Activated CD4-positive, alpha-beta T cell treated with anti-CD3 and anti-CD28 coated beads for 4 hours (primary cell): ENCODE measurements at places on chromosomes 2 and 18.

DNA sequence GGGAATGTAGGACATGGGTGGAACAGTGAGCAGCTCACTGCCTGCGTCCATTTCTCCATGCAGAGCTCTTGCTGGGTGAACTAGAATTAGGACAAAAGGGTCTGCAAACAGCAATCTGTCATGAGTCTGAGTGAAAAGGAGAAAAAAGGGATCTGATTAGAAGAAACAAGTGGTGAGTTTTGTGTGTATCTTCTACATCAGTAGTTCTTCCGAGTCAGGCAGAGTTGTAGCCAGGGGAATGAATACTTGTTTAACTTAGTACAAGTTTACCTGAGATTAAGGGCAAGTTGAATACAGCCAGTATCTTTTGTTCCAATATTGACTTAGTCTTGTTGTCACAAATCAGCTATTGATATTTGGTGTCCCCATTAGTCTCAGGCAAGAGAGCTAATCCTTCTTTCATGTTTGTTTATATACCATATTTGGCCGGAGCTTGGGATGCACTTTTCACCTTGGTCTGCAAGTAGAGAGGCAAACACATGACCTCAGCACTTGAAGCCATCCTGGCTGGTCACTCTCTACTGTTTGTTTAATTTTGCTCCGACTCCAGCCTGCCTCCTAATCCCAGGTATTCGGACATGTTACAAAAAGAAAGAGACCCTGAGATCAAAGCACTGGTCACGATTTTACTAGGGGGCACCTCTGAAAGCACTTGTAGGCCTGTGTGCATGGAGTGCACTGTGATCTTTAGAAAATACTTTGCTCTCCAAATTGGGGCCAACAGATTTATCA is 211.0 kb upstream of the NT5C1B start:
- DNase-seq, result no peak

GRCh38 chr18:23453680-23454058 is 582 bp downstream of the RIOK3 start:
- DNase-seq, result no peak

GRCh38 chr2:122193622-122194021 is 438.2 kb downstream of the TSN start:
- no peak for DNase-seq

DNA sequence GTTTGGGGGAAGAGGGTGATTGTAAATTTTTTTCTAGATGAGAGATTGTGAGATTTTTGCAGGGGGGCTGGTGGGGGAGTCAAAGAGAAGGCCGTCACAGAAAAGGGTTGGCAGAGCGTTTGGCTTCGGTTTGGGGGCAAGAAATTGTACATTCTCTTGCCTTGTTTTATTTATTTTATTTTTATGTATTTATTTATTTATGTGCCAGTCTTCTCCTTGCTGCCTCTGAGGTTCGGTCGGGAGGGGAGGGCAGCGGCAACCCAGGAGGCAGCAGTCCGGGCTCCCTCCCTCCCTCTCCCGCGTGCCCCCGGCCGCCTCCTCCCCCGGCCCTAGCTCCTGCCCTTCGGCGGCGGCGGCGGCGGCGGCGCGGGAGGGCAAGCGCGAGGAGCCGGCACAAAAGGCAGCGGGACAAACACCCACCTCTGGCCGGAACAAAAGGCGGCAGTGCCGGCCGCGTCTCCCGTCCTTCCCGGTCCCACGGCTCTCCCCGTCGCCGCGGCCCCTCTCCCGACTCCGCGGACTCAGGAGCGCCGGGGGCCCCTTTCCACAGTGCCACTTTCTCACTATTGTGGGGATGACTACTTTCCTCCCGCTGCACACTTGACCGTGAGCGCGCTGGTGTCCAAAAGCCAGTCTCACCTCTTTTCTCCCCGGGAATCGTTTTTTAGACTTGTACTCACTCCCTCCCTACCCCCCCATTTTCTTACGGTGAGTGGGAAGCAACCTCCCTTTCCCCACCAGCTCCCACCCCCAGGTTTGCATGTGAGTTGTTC is 1.2 kb downstream of the BCL11A start:
- no peak for DNase-seq

DNA sequence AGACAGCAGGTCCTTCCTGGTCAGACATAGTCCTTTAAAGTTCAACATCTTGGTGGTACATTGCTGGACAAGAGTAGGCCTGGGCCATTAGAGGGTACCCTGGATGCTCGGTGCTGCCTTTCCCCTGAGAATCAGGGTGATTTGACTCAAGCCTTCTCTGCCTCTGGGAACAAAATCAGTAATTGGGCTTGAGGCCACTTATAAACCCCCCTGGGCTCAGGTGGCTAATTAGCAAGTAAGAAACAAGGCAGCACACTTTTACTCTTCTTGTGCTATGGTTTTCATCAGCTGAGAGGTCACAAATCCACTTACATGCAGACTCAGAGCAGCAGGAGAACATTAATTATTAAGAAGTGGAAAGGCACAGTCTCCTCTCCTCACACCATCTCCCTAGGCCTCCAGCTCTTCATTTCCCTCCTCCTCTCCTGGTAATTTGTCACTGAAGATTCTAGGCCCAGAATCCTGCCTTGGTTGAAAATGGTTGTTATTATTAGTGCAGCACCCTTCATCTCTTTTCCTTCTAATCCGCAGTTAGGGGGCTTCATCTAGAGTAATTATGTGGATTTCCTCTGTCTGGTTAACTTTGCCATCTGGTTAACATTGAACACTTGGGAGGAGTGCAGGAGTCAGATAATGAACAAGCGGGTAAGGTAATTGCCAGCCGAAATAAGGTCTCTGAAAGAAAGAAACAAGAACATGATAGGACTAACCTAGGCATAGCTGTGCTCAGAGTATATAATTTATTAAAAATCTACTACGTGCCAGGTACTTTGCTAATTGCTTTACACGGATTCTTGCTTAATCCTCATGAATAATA is 29.7 kb upstream of the CASP10 start:
- DNase-seq, result no peak

- DNase-seq, result no peak
Observed at GRCh38 chr2:215397632-215398341, 38.1 kb downstream of the FN1 start.

GRCh38 chr2:148814860-148815419 is 60.1 kb upstream of the KIF5C start:
- DNase-seq, result no peak
